Stimulated activated naive B cell treated with anti-CD40 and anti-IgM and Interleukin-4, amounts not matched to agents 10 μg/mL and 1 μg/mL and 100 μg/mL, for 72 hours (primary cell): ENCODE measurements at places on chromosomes 2 and 18.

DNA sequence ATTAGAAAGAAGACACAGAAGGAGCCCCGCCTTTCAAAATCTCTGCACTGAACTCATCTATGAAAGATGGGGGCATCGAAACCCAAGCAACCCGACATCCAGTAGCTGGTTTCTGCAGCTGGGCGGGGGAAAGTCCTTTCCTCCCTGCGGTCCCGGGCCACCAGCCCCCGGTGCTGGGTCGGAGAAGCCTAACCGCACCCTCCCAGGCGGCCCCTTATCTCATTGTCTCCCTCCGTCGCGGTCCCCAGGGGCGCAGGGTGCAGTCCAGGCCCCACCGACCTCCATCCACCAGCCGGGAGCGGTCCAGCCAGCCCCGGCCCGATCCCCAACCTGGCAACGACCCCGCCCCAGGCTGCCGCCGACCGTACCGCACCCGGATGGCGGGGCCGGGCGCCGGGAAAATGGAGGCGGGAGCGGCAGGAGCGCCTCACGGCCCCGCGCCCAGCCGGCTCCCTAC, 452 bp downstream of the RAPH1 start:
- peak; percentile 9 for DNase-seq

DNA sequence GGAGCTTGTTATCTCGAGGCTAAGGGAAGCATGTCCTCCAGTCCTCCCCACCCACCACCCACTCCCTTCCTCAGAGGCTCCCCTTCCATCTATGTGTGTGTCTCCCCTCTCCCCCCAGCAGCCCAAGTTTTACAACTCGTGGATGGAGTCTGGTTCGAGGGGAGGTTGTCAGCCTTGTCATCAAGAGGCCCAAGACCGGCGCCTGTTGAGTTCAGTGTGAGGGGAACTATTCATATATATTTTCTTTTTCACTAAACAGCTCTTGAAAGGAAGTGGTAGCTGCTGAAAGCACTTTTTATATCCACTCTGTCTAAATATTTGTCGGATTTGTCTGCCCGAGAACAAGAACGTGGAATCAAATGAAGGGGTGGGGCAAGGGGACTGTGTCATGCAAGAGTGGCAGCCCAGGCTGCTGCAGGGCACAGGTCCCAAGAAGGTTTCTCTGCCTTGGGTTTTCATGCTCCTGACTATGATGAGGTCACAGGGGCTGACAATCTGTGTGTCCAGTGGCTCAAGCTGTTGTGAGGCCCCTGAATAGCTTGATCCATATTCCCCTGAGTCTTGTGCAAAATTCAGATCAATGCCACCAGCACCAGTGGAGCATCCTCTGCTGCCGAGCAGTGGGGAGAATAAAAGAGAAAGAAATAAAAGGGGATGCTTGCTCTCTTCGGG, 35.0 kb downstream of the NRP2 start:
- no peak for DNase-seq

GRCh38 chr2:225037415-225038230, 4.6 kb downstream of the DOCK10 start:
- no peak for DNase-seq

- no peak for DNase-seq
Measured at GRCh38 chr2:199303728-199304177, 154.0 kb downstream of the SATB2 start.

GRCh38 chr18:76456823-76457222, 38.2 kb downstream of the ZNF516 start:
- DNase-seq, result no peak

- no peak for DNase-seq
Measured at GRCh38 chr2:128628206-128628605, 309.5 kb upstream of the HS6ST1 start.

- DNase-seq, result no peak
Measured at GRCh38 chr18:59085797-59086196, 53.9 kb upstream of the SEC11C start.

DNA sequence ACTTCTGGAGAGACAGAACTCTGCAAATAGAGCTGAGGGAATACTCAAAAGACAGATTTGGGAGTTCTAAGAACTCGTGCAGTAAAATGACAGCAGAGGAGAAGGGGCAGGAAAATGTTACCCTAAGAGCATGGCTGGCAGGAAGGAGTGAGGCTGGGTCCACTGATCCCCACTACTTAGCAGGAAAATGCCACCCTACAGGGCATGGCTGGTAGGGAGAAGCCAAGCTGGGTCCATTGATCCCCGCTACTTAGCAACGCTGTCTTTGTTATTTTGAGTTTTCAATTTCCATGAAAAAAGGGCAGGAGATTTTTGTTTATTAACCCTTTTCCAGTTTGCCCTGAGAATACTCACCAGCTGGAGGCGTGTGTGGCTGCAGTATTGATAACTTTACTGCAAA, 100.3 kb upstream of the TMEM200C start:
- DNase-seq, result no peak

- no peak for DNase-seq
Measured at GRCh38 chr2:10204326-10205161, 82.0 kb downstream of the RRM2 start.

GRCh38 chr2:238143239-238143951, 4.9 kb downstream of the KLHL30 start:
- no peak for DNase-seq

- no peak for DNase-seq
Measured at GRCh38 chr2:211760103-211760502, 778.5 kb downstream of the ERBB4 start.

- DNase-seq, result peak; percentile 65
Measured at GRCh38 chr2:1742681-1743395, 1.5 kb downstream of the PXDN start.

GRCh38 chr2:25491003-25491696, 149.4 kb upstream of the DNMT3A start:
- DNase-seq, result no peak

DNA sequence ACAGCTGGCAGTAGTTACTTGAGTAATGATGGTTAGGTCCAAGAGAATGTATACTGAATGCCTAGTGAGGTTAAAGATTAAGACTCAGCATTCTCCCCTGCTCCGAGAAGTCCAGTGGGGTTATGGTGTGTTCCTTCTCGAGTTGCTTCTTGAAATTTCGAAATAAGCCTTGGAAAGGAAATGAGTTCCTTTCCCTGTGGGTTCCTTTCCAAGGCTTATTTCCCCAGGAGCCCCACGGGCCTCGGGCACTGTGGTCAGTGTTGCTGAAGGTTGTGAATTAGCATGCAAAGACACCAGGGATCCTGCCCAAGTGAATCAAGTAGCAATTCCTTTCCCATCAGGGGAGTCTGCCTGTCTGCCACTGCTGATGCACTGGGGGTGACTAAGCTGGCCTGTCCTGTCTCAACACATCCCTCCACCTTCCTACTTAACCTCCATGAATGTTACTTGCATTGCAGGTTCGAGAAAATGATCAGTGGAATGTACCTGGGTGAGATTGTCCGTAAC, 53.6 kb downstream of the HK2 start:
- DNase-seq, result no peak

- DNase-seq, result no peak
Measured at GRCh38 chr2:158300394-158300793, 156.2 kb downstream of the CCDC148 start.

DNA sequence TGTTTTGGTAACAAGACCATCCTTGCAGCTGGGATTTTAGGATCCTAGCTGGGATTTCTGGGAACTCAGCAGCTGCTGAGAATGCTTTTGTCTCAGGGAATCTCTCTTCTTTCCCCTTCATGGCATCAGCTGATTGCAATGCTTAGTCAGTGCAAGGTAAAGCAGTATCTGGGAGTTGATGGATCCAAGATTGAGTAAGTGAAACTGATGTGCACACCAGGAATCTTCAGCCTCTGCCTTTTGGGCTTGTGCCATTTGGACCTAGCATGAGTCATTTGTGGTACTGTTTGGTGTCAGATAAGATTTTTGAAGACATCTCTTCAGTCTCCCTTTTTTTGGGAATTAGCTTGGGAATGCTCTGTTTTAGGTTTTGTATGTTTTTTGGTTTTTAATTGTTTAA, 363.3 kb upstream of the TFPI start:
- DNase-seq, result no peak

- no peak for DNase-seq
Measured at GRCh38 chr2:74416778-74417177, 4.6 kb downstream of the C2orf81 start.

GRCh38 chr2:109401370-109401769, 212.4 kb downstream of the SEPTIN10 start:
- no peak for DNase-seq

DNA sequence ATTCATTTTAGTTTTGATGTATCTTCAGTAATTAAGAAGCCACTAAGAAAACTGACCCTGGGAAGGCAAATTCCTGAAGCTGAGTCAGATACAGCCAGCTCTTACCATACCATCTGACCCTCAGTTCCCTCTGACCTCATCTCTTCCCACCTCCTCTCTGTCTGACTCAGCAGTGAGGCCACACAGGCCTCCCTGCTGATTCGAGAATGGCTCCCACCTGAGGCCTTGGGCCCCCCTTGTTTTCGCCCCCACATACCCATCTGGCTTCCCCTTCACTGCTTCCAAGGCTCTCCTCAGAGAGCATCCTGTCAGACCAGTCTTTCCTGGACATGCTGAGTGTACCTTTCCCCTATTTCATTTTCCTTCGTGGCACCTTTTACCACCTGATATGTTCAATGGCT, 71.0 kb upstream of the CYP1B1 start:
- DNase-seq, result peak; percentile 44

DNA sequence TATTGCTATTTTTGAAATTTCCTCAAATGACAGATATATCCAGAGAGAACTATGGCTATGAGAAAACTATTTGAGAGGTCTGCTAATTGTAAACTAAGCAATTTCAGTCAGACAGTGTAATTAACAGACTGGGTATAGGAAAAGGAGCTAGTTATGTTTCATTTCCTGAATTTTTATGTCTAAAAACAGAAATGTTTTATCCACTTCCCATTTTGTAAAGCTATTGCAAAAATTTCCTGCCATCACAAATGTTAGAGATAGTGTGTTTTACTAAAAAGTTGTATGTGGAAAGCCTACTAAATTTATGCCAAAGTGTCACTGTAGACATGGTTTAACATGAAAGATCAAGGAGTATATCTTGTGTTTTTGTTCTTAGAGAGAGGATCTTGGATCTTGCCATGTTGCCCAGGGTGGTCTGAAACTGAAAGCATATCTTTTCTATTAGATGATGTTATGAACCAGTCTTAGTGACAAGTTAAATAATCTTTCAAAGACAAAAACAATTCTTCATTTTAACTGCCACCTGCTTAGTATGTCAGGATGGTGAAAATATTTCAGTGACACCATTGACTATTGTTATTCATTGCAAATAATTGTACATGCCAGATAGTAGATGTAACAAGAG, 40.5 kb upstream of the ITPRID2 start:
- no peak for DNase-seq

GRCh38 chr2:176679061-176679669, 409.9 kb downstream of the MTX2 start:
- DNase-seq, result no peak

DNA sequence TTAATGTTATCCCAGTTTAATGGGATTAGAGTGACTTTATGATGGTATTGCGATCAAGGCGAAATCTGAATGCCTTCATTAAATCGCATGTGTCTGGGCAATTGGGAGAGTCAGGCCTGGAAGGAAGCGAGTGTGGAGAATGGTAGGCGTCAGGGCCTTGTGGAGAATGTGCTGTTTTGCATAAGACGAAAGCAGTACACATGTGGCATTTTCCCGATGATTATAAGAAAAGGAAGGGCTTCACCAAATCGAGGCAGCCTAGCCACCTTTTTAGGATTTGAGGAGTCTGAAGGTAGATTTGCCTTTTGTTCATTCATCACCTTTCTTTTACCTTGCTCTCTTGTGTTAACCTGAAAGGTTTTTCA, 1.0 kb downstream of the ZNF532 start:
- no peak for DNase-seq

GRCh38 chr2:189393440-189394111, 47.7 kb upstream of the WDR75 start:
- no peak for DNase-seq
